Inflammatory macrophage (primary cell): ENCODE measurements at places on chromosomes 13 and 19.

DNA sequence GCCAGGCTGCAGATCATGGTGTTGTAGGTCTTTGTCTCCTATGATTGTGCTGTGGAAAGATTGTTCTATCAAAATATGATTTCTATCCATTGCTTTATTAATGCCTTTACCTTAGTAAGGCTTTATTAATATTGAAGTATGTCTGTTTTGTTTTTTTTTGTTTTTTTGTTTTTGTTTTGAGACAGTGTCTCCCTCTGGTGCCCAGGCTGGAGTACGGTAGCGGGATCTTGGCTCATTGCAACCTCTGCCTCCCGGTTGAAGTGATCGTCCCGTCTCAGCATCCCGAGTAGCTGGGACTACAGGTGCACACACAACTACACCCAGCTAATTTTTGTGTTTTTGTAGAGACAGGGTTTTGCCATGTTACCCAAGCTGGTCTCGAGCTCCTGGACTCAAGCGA is 7.7 kb downstream of the IRGC start:
- DNase-seq = peak; percentile 43

- no peak for DNase-seq
These were observed 28.3 kb downstream of the CEBPG start for GRCh38 chr19:33401683-33402420.

DNA sequence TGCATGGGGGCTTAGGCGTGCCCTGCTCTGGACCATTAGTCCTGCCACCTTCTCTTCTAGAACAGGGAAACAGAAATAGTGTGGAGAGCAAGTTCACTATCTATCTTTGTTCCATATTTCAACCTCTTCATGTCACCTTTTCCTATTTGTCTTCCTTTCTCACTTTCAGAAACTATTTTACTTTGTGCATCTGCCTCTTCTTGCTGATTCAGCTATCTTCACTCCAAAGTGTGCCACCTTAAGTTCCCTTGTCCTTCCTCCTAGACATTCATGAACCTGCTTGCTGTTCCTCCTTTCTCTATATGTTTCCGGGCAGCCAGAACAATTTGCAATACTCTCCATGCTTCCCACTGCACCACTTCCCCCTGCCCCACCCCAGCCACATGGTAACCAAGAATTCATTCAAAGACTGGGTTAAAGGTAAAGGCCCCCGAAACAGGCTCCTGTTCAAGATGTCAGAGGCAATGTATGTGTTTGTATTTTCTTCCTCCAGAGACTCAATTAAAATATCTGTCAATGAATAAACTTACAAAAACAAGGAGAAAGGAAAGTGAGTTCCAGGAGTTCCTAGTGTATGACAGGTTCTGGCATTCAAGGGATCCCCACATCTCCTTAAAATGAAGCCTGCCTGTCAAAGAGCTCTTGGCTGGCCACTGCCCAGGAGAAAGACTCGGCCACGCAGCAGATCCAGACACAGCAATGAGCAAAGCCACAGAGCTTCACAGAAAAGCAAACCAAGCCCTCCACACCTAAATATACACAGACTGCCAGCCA is 268.1 kb downstream of the DNAJC15 start:
- no peak for DNase-seq

GRCh38 chr13:40682449-40683240 is 16.2 kb upstream of the FOXO1 start:
- peak; percentile 63 for DNase-seq

- DNase-seq = no peak
These were observed 42.1 kb downstream of the GADD45B start for GRCh38 chr19:2517881-2518601.

DNA sequence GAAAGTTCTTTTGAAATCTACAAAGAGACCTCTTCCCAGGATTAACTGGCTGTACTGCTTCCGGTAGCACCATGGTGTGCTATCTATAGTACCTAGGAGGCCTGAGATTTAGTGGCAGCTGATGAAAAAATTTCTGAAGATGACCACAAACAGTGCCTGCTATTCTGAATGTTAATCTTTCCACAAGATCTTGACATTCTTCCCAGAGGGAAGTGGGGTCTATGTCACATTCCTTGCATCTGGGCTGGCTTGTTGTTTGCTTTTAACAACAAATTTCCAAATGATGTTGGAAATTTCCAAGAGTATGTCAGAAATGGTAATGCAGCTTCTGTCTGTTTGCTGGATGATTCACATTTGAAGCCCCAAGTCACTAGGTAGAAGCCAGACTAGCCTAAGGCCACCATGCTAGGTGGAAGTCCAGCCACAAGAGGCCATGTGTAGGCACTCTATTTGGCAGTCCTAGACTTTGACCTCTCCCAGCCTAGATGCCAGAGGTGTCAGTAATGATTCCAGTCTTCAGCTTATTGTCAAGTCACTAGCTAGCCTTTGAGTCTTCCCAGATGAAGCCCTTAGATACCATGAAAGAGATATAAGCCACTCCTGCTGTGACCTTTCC is 22.1 kb downstream of the SPART start:
- no peak for DNase-seq

- DNase-seq = no peak
These were observed 44.6 kb upstream of the GRTP1 start for GRCh38 chr13:113408562-113408961.

- no peak for DNase-seq
These were observed 1.2 kb upstream of the ZNF579 start for GRCh38 chr19:55581823-55582223.

DNA sequence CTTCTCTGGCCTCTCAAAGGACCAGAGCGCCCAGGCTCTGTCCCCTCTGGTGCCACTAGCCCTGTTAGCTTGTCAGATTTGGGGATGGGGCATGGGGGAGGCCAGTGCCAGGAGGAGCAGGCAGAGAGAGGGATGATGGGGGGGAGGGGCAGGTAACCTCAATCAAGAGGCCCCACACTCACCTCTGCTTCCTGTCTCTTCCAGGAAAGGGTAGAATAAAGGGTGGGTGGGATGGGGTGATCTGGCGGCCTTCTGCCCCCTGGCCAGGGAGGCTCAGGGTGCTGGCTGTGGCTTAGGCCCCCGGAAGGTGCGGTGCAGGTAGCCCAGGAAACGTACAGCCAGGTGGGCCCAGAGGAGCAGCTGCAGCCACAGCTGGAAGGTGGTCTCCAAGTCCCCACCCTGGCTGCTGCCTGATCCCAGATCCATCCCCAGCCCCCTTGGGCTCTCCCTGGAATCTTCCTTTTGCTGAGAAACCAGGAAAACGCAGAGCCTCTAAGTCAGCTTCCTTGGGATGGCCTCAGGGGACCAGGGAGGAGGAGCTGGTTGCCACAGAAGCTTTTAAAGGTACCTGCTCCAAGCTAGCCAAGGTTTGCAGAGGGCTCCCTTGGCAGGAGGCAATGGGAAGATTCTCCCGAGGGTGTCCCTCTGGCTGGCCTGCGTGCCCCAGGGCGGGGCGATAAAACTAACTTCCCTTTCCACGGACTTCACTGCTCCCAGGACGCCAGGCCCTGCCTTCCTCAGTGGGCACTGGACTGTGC is 5.3 kb downstream of the PRKACA start:
- peak; percentile 15 for DNase-seq

GRCh38 chr19:12788682-12789097 is 2.6 kb upstream of the JUNB start:
- DNase-seq = peak; percentile 91

- no peak for DNase-seq
These were observed 36.1 kb downstream of the ADPRHL1 start for GRCh38 chr13:113417008-113417751.

- DNase-seq = peak; percentile 0
These were observed 309.9 kb upstream of the SLITRK1 start for GRCh38 chr13:84192125-84192524.

DNA sequence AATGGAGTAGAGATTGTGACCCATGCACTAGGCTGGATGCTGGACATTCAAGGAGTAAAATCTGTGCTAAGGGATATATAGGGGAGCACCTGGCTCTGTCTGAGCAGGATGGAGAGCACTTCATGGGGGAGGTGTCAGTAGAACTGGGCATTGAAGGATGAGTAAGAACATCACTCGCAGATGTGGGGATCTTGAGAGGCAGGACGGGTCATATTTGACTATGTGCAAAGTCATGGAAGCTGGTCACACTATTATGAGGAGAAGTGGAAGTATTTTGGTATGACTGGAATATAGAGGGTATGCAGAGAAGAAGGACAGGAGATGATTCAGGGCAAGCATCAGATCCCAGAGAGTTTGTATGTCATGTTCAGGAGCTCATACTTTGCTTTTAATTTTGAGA is 62.9 kb upstream of the PCDH8 start:
- DNase-seq = no peak

DNA sequence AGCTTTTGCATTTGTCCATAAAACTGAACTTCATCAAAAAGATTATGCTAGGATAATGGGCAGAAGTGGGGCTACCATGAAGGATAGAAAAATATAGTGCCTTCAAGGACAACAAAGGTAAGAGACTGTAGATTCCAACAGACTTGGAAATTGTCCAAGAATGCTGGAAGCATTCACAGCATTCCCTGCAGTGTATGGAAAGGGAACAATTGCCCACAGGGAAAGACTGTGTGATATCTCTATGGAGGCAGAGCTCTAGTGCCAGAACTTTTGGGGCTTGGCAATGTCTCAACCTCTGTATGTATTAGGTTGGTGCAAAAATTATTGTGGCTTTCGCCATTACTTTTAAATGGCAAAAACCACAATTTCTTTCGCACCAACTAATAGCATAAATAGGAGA is 1598.8 kb upstream of the MIR17HG start:
- DNase-seq = no peak

- DNase-seq = peak; percentile 86
These were observed 13.7 kb upstream of the SLC35E1 start for GRCh38 chr19:16585808-16586476.

- peak; percentile 80 for DNase-seq
These were observed 42.0 kb downstream of the KLF2 start for GRCh38 chr19:16366433-16367260.

- no peak for DNase-seq
These were observed 21.5 kb upstream of the SERPINE3 start for GRCh38 chr13:51318015-51318414.

- DNase-seq = no peak
These were observed 569 bp downstream of the POLR1D start for GRCh38 chr13:27622102-27622820.

DNA sequence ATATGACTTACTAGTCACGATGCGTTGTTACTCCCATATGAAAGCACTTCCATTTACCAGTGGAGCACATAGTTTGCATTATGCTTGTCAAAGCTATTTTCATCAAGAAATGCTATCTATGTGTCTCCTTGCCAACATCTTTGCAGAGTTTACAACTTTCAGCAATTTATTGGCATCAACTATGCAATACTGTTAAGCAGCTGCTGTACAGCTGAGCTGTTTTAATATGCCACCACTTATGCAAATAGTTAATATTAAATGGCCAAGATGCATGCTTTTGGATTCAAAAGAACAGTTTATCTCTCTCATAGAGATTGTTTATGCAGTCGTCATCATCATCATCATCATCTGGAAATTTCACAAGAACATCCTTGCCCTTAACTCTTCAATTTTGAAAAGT is 67.9 kb upstream of the KLF5 start:
- no peak for DNase-seq

GRCh38 chr13:46289260-46289955 is 77.7 kb downstream of the LRRC63 start:
- DNase-seq = no peak

- DNase-seq = no peak
These were observed 88.0 kb upstream of the FRY start for GRCh38 chr13:31943591-31943990.

GRCh38 chr13:110290826-110291225 is 16.1 kb downstream of the COL4A1 start:
- no peak for DNase-seq

GRCh38 chr13:24282256-24282655 is 27.1 kb upstream of the C1QTNF9 start:
- DNase-seq = peak; percentile 10

DNA sequence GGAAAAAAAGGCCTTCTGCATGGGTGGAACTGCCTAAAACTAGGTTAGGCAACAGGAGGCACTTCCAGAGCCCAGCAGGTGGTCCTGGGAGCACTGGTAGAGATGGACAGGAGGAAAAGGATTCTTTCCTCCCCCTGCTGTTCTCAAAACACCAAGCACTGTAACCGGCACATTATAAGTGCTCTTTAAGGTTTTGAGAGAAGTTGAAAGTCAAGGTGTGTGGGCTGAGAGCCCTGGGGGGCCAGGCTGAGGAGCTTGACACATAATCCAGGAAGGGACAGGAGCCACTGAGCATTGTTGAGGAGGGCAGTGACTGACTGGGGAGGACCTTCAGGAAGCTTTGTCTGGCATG is 32.3 kb downstream of the SPATA13 start:
- no peak for DNase-seq

DNA sequence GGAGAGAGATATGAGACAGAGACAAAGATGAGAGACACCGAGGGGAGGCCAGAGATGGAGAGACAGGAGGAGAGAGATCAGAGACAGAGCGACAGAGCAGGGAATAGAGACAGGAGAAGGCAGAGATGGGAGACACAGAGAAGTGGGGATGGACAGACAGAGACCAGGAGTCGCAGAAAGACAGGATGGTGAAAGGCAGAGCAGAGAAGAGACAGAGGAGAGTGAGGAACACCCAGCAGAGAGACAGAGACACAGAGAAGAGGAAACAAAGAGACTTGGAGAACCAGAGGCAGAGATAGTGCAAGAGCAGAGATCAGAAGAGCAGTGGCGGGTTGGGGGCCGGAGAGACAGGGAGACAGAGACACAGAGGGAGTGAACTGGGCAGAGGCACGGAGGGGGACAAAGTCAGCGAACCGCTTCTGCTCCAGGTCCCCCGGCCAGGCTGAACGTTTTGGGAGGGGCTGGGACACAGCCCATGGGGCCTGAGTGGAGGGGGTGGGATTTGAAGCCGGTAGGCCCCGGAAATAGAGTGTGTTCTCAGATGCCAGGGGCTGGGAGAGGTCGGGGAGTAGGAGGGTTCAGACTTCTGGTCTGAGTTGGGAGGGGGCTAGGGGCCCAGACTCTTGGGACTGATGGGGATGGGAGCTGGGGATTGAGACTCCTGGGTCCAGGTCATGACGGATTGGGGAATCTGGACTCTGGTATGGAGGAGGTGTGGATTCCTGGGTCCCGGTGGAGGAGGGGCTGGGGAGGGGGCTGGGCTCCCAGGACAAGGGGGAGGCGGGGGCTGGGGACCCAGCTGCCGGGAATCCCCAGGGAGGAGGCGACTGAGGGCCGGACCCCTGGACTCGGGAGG is 654 bp downstream of the ZNF579 start:
- peak; percentile 1 for DNase-seq

- DNase-seq = no peak
These were observed 409.0 kb downstream of the GPC6 start for GRCh38 chr13:93635616-93636032.
